ENCODE measurements at places on chromosomes 6 and 20.

- H3K4me1 ChIP-seq = peaks cover 4% of the 10 kb centered on the region
- peak; percentile 71 for DNase-seq
- H3K36me3 ChIP-seq = peaks cover 3% of the 10 kb centered on the region
- no peaks in the 10 kb centered on the region for H3K27me3 ChIP-seq
- H3K27ac ChIP-seq = no peak overlapping the region
- no peak overlapping the region for H3K4me3 ChIP-seq
Observed at GRCh38 chr20:20548527-20549266, 163.7 kb downstream of the RALGAPA2 start.

GRCh38 chr6:33294086-33294823 is 4.5 kb downstream of the RGL2 start:
- no peaks in the 10 kb centered on the region for H3K27me3 ChIP-seq
- DNase-seq = no peak
- H3K27ac ChIP-seq = no peak overlapping the region
- H3K36me3 ChIP-seq = no peaks in the 10 kb centered on the region
- no peak overlapping the region for H3K4me3 ChIP-seq
- peaks cover 7% of the 10 kb centered on the region for H3K4me1 ChIP-seq

- H3K27me3 ChIP-seq = no peaks in the 10 kb centered on the region
- no peak for DNase-seq
- peaks cover 13% of the 10 kb centered on the region for H3K4me1 ChIP-seq
Observed at GRCh38 chr20:13784271-13784892, 337 bp downstream of the ESF1 start.

- no peak overlapping the region for H3K4me3 ChIP-seq
- H3K27me3 ChIP-seq = no peaks in the 10 kb centered on the region
- no peak overlapping the region for H3K27ac ChIP-seq
- no peaks in the 10 kb centered on the region for H3K36me3 ChIP-seq
- H3K4me1 ChIP-seq = no peaks in the 10 kb centered on the region
Observed at GRCh38 chr6:126461045-126461444, 121.1 kb downstream of the CENPW start.

- H3K27me3 ChIP-seq = no peaks in the 10 kb centered on the region
- no peak overlapping the region for H3K4me3 ChIP-seq
- no peak overlapping the region for H3K27ac ChIP-seq
- DNase-seq = no peak
- H3K4me1 ChIP-seq = no peaks in the 10 kb centered on the region
Observed at GRCh38 chr6:52634211-52634610, 36.7 kb upstream of the TMEM14A start.

DNA sequence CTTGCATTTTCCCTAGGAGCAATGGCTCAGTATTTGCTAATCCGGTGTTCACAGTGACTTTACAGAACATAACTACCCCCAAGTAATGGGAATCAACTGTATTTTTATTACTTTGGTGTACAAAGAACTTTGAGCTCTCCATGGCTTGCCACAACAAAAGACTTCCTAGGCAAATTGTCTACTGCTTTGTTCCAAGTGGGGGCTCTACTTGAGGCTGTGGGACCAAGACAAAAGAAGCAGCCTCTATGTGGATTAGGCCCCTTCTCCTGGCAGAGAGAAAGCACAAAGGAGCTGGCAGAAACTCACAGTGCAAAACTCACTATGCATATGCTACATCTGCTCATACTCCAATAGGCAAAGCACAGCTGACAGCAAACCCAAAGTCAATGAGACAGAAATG is 853 bp downstream of the WFDC8 start:
- H3K4me3 ChIP-seq = no peak overlapping the region
- peaks cover 3% of the 10 kb centered on the region for H3K27me3 ChIP-seq
- DNase-seq = peak; percentile 3
- no peak overlapping the region for H3K27ac ChIP-seq
- no peaks in the 10 kb centered on the region for H3K36me3 ChIP-seq
- H3K4me1 ChIP-seq = no peaks in the 10 kb centered on the region

- H3K27me3 ChIP-seq = no peaks in the 10 kb centered on the region
- no peak overlapping the region for H3K4me3 ChIP-seq
- H3K36me3 ChIP-seq = no peaks in the 10 kb centered on the region
- H3K4me1 ChIP-seq = no peaks in the 10 kb centered on the region
- no peak overlapping the region for H3K27ac ChIP-seq
- no peak for DNase-seq
Observed at GRCh38 chr6:44349904-44350649, 7.6 kb downstream of the SPATS1 start.

DNA sequence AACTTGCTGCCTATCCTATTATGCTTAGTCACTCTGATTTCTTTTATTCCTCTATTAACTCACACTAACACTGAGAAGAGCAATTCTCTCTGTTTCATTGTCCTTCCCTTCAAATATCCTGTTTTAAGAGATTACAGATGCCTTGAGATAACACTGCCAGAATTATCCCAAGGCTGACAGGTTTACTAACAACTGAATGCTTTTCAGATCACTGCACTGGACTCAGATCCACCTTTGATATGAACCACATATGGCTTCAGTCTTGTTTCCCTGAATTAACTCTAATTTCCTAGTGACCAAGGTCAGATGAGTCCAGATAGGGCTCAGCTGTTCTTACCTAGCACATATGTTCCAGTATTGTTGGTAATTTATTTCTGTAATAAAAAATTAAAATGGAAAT is 633.1 kb downstream of the GRIK2 start:
- H3K4me3 ChIP-seq = no peak overlapping the region
- H3K27me3 ChIP-seq = no peaks in the 10 kb centered on the region
- no peak overlapping the region for H3K27ac ChIP-seq
- H3K36me3 ChIP-seq = no peaks in the 10 kb centered on the region

- H3K4me1 ChIP-seq = peaks cover 39% of the 10 kb centered on the region
- peak; percentile 56 for DNase-seq
- H3K4me3 ChIP-seq = no peak overlapping the region
- H3K27ac ChIP-seq = peak overlapping the region; percentile 81
Observed at GRCh38 chr6:113630738-113631535, 226.2 kb upstream of the MARCKS start.

- no peaks in the 10 kb centered on the region for H3K4me1 ChIP-seq
- H3K27ac ChIP-seq = no peak overlapping the region
- no peak for DNase-seq
- no peaks in the 10 kb centered on the region for H3K36me3 ChIP-seq
- H3K27me3 ChIP-seq = peaks cover 8% of the 10 kb centered on the region
Observed at GRCh38 chr6:29651413-29652197, 5.3 kb upstream of the MOG start.

- peaks cover 32% of the 10 kb centered on the region for H3K4me1 ChIP-seq
- no peak overlapping the region for H3K4me3 ChIP-seq
- H3K36me3 ChIP-seq = no peaks in the 10 kb centered on the region
- peak overlapping the region; percentile 56 for H3K27ac ChIP-seq
- no peaks in the 10 kb centered on the region for H3K27me3 ChIP-seq
Observed at GRCh38 chr6:39178804-39179203, 50.5 kb downstream of the KCNK5 start.

DNA sequence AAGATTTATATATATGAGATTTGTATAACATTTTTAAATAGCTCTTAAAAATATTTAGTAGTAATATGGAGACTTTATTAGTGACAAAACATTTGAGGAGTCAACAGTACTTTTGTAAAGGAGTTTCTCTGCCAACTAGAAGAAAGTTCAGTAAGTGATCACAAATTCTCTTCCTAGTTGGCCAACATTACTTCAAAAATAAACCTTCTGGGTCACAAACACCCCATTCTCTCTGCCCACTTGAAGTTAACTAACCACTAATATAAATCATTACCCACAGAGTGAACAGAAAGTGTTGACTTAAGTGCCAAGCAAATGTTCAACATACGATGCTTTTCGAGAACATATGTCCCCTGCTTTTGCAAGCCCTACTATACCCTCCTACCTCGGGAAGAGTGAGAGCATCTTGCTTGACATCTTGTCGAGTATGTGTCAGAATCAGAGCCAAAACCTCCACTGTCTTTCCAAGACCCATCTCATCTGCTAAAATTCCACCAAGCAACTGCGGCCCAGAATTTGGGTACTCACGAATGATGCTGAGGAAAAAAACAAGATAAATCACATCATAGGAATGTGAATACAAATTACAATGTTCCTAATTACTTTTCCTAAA is 16.9 kb downstream of the SHPRH start:
- peaks cover 2% of the 10 kb centered on the region for H3K36me3 ChIP-seq
- H3K27me3 ChIP-seq = no peaks in the 10 kb centered on the region
- DNase-seq = no peak
- H3K4me1 ChIP-seq = no peaks in the 10 kb centered on the region
- no peak overlapping the region for H3K4me3 ChIP-seq
- no peak overlapping the region for H3K27ac ChIP-seq

- H3K4me1 ChIP-seq = no peaks in the 10 kb centered on the region
- H3K4me3 ChIP-seq = no peak overlapping the region
- no peaks in the 10 kb centered on the region for H3K27me3 ChIP-seq
- no peaks in the 10 kb centered on the region for H3K36me3 ChIP-seq
Observed at GRCh38 chr6:137709424-137710236, 157.4 kb upstream of the TNFAIP3 start.

DNA sequence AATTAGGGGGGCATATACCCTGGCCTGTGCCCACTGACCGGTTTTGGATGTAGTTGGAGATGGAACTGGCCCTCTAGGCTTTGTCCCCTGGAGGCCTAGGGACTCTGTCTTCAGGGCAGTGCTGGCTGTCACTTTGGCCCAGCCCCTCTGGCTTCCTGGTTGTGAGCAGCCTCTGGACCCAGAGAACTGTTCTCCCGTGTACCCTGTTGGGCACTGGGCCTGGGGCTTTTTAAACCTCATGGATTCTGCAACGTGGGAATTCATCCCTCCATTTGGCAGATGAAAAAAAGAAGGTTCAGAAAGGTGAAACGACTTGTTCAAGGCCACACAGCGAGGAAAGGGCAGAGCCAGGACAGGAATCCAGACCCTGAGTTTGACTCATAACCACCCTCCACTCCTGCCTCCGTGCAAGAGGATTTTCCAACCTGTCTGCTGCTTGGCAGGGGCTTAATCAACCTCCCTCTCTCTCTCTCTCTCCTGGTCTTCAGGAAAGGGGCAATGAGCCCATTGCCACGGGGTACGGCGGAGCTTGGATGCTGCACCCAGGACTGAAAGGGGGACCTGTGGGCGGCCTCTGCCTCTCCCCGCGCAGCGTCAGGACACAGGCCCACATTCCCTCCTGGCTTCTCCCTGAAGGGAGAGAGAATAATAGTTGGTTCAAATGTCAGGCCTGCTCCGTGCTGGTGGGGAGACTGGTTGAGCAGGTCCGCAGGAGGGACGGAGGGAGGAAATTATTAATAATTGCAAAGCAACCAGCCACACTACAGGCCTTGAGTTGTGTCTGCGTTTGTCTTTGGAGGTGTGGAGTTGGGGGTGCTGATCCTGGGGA is 56.0 kb downstream of the CEBPB start:
- no peaks in the 10 kb centered on the region for H3K36me3 ChIP-seq
- H3K4me1 ChIP-seq = peaks cover 8% of the 10 kb centered on the region
- H3K27ac ChIP-seq = no peak overlapping the region
- H3K27me3 ChIP-seq = no peaks in the 10 kb centered on the region

DNA sequence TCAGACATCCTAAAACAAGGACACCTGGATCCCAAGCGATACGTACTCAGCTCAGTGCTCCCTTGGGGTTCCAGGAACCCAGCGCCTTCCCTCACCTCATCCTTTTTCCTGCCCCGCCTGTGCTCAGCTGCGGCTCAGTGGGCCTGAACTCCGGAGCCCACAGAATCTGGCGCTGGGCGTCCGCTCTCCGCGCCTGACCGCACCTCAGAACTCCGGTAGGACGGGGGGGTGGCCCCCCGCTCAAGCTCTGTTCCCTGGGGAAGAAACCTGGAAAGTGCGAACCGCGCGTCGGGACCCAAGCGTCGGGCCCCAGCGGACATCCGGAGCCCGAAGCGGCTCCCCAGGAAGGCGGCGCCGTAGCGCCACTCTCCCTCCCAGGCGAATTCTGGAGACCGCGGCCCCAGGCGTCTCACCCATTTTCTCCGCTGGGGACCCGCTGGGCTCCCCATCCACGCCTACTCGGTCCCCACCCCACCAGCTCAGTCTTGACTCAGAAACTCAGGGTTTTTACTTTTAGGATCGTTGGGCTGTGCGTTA is 336 bp upstream of the LY6G5C start:
- DNase-seq = peak; percentile 75
- peak overlapping the region; percentile 57 for H3K4me3 ChIP-seq
- peak overlapping the region; percentile 52 for H3K27ac ChIP-seq
- peaks cover 33% of the 10 kb centered on the region for H3K4me1 ChIP-seq

- H3K27ac ChIP-seq = no peak overlapping the region
- H3K27me3 ChIP-seq = no peaks in the 10 kb centered on the region
- DNase-seq = no peak
- no peak overlapping the region for H3K4me3 ChIP-seq
- H3K36me3 ChIP-seq = no peaks in the 10 kb centered on the region
Observed at GRCh38 chr6:19879663-19880062, 42.5 kb downstream of the ID4 start.

DNA sequence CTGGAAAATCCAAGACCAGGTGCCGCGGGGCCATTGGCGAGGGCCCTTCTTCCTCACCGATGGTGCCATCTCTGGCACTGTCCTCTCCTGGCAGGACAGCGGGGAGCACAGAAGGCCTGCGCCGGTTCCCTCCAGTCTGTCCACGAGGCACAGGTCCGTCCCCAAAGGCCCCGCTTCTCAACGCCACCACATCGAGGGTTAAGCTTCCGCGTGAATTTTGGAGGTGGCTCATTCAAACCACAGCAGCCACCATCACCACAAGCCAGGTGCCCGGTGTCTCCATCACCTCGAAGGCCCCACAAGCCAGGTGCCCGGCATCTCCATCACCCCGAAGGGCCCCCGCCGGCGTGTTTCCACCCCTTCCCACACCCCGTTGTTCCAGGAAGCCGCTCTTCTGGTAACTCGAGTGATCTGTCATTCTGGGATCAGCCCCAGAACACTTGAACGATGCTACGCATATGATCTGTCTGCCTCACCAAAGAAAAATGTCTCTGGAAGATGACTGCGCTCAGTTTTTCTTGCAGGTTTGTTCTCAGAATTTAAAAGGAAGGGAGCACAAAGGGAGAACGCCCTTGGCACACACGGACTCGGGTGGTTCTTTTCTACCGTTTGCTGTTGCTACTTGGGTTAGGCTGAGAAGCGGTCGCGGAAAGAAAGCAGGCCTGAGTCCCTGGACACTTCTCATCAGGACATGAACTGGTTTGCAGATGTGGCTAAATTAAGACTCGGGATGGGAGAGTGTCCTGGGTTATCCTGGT is 9.9 kb upstream of the KIF25 start:
- DNase-seq = no peak
- no peaks in the 10 kb centered on the region for H3K27me3 ChIP-seq
- H3K4me1 ChIP-seq = no peaks in the 10 kb centered on the region
- no peak overlapping the region for H3K4me3 ChIP-seq
- H3K27ac ChIP-seq = no peak overlapping the region

DNA sequence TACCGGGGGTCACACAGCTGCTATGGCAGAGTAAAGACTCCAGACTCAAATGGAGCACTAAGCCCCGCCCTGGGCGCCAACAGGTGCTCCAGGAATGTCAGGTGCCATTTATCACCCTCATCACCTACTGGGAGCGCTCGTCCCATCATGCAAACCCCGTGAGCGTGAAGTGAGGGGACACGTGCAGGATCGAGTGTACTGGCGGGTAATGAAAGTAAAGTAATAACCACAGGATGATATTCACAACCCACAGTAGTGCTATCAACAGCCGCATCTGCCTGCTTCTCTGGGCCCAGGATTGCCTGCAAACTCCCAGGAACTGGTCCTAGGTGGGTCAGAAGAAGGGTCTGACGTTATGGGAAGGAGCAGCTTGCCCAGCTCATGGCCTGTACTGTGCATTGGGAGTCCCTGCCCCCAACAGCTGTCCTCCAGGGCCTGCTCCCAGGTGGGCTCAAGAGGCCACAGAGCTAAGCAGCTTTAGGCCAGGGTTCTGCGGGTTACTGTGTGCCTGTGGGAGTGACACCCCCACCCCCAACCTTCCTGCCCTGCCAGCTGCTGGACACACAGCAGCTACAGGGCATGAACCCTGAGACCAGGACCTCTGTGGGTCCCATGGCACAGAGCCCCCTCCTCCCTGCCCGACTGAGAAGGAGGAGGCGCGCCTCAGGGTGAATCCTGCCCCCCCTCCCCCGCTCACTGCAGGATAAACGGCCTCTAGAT is 120.5 kb upstream of the SULF2 start:
- no peaks in the 10 kb centered on the region for H3K4me1 ChIP-seq
- H3K36me3 ChIP-seq = no peaks in the 10 kb centered on the region
- no peak overlapping the region for H3K27ac ChIP-seq
- no peak overlapping the region for H3K4me3 ChIP-seq

Data from small intestine (tissue), 16 donors.